Activated CD4-positive, alpha-beta T cell treated with anti-CD3 and anti-CD28 coated beads, Interleukin-2, amount 10 ng/mL, durations not matched to agents 24 days and 14 days (primary cell): ENCODE measurements at places on chromosomes 1 and 21.
A peak's percentile ranks its signal among the peaks of the same experiment; 100 is the strongest.

DNA sequence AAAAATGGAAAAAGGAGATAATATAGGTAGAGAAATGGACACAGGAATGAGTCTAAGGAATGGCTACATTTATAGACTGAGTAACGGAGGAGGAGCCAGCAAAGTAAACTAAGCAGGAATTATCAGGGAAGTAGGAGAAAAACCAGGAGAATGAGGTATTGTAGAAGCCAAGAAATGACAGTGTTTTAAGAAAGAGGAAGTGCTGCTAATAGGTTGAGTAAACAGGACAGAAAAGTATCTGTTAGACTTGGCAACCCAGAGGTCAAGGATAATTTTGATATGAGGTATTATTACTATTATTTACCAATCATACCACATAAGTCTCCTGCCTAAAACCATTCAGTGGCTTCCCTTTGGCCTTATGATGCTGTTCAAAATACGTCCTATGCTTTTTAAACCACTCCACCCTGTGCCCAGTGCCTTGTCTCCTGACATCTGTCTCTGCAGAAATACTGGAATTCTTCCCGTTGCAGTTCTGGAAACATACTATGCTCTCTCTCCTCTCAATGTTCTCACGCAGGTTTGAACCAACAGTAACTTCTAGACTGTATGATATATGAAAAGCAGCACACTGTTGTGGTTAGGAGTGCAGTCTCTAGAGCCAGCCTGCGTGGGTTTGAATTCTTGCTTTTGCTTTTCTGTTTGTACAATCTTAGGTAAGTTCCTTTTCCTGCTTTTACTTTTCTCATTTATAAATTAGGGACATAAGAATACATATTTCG, 24.6 kb upstream of the NEK7 start:
- no peak for DNase-seq

GRCh38 chr1:201954263-201955008, 867 bp upstream of the TIMM17A start:
- peak; percentile 61 for DNase-seq

GRCh38 chr1:40740039-40740996, 43.3 kb upstream of the KCNQ4 start:
- no peak for DNase-seq

GRCh38 chr1:1937549-1938275, 18.6 kb upstream of the TMEM52 start:
- DNase-seq = no peak

DNA sequence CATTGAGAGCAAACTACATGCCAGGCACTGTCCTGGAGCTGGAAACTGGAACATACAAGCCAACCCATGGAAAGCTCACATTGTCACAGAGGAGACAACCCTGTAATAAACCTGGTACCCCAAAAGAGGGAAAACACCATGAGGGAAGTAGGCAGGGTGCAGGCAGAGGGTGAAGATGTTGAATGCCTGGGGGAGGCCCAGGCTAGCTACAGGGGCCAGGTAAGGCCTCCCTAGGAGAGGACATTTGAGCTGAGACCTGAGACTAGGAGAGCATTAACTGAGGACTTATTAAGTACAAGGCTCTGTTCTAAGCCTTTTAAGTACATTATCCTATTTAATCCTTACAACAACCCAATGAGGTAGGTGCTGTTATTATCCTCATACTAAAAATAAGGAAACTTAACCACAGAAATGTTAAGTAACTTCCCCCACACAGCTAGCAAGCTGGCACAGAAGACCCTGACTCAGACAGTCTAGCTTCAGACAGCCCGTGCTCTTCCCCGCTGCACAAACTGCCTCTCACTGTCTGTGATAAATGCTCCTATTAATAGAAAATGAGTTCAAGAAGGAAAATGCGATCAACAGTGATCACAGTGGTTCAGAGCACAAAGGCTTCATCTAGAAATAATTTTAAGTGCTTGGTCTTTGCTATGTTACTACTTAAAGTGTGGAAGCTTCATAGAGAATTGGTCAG, 41.8 kb downstream of the ZNF281 start:
- DNase-seq = no peak

DNA sequence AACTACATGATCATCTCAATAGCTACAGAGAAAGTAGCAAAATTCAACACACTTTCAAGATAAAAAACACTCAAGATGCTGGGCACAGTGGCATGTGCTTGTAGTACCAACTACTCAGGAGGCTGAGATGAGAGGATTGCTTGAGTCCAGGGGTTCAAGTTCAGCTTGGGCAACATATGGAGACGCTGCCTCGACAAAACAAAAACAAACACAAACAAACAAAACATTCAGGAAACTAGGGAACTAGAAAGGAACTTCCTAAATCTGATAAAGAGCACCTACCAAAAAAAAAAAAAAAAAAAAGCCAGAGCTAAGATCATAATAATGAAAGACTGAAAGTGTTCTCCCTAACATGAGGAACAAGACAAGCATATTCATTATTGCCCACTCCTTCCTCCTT, 22.8 kb upstream of the RNF186 start:
- DNase-seq = no peak

GRCh38 chr1:203467550-203467921, 8.1 kb upstream of the PRELP start:
- no peak for DNase-seq

- no peak for DNase-seq
These were observed 60.7 kb upstream of the CTTNBP2NL start for GRCh38 chr1:112335351-112335750.

DNA sequence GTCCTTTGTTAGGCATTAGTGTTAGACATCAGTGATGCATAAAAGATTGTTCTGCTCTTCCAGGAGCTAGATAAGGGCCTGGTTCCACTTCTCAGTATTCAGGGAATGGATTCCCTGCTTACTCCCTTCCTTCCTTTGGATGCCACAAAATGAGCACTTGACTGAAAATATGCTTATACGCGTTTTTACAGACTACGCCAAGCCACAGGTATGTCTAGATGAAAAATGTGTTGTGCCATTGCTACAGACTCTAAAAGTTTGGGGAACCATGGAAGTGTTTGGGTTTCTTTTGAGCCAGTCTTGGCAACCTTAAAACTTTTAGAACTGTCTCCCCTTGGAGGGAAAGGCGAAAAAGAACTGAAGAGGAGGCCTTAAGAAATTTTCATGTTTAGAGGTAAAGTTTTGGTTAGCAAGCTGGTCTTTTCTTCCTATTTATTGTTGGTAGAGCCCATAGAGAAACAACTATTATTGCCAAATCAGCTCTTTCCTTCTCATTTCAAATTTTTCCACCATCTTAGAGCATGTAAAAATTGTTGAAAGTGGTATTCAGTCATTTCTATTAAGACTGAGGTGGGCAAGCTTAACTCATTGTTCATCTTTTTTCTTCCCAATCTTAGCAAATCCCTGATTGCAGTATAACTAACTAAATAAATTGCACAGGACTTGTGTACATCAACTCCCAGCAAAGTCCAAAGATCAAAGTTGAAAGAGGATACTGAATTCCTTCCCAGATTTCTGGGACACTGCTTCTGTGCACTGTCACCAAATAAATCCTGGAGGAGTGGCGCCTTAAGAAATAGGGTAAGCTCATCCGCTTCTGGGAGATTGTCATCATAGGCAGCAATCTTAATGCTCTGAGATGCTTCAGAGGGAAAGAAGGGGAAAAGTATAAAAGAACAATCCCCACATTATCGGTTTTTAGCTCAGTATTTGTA, 18.9 kb downstream of the FGGY start:
- no peak for DNase-seq

DNA sequence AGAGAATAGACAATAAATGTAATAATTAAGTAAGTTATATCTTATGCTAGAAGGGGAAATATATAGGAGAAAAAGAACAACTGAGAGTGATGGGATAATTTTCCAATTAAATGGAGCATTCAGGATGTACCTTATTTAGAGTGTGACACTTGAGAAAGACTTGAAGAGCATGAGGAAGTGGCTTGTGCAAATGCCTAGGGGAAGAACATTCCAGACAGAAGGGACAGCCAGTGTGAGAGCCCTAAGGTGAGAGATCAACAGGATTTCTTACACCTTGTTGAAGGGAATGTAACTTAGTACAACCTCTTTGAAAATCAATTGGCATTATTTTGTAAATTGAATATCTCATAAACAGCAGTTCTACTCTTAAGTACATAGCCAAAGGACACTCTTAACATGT, 28.8 kb upstream of the TSPAN2 start:
- DNase-seq = no peak

DNA sequence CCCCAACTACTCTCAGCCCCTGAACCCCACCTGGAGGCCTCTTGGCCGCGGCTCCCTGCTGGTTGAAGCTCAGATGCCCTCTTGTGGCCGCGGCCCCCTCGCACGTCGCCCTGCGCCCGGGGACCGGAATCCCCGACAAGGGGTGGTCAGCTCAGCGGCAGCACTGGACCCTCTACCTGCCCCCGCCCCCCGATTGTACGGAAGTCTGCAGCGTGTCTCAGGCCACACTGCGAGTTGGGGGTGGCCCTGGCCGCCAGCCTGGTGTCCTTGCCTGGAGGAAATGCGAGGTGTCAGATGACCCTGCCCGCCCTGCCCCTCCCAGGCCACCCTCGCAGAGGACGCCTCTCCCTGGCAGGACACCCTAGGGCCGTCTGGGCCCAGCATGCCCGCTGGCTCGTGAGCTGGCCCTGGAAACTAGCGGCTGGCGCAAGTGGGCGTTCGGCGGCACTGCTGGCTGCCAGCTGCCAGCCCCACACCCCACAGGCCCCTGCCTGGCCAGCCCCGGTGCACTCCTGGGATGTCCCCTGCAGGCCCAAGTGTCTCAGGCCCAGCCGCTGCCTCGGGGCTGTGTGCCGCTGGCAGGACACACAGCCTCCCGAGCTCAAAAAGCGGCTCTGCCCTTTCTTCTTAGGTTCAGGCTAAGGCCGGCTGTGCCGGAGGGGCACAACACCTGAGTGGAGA, 60.8 kb downstream of the EDN2 start:
- DNase-seq = no peak

DNA sequence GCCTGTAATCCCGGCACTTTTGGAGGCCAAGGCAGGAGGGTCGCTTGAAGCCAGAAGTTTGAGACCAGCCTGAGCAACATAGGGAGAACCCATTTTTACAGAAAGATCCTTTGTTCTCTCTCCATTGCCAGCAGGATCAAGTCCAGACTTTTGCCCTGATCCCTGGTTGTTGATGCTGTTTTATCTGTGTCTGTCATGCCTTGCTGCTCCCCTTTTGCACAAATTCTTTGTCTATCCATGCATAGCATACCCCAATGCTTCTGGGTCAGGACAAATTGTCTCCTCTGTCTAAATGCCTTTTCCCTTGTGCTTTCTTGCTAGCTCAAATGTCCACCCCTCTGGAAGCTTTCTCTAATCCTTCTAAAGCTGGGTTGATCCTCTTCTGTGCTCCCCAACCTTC, 25.3 kb upstream of the FAAH start:
- no peak for DNase-seq

DNA sequence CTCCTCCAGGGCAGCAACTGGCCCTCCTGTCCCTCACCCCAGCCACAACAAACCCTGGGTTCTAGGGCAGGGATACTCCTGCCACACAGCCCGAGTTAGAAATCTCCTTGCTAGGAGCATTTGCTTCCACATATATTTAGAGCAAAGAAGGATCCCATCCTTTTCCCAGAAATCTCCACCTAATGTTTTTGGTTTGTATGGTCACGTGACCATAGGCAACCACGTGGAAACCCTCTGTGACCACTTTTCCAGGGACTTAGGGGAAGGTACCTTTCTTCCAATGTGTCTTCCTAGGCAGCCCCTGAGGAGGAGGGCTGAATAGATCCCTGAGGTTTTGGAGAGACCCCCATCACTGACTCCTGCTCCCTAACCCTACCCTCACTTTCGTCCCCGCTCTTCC, 25.5 kb downstream of the VANGL2 start:
- DNase-seq = no peak
